Kidney epithelial cell (primary cell): ENCODE measurements at places on chromosomes 4 and X.
A peak's percentile ranks its signal among the peaks of the same experiment; 100 is the strongest.

DNA sequence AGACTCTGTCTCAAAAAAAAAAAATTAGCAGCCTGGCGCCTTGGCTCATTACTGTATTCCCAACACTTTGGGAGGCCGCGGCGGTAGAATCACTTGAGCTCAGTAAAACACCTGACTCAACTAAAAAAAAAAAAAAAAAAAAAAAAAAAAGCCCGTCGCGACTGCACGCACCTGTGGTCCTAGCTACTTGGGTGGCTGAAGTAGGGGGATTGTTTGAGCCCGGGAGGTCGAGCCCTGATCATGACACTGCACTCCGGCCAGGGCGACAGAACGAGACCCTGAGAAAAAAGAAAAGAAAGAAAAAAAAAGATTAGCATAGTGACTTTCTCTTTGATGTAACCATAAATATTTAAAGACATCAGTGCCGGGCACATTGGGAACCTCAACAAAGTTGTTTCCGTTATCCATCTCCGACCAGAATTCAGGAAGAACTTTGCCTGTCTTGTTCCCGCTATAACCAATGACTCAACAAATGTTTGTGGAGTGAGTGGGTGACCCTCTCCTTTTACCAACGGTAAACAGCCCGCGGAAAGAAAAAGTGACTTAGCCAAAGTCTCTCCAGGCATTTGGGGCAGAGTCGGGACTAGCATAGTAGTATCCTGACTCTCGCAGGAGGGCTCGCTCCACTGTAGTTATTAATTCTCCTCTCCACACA lies 553 bp upstream of the MED28 start:
- peak; percentile 26 for DNase-seq

- DNase-seq, result no peak
Observed at GRCh38 chr4:173189117-173189693, 20.6 kb downstream of the GALNT7 start.

DNA sequence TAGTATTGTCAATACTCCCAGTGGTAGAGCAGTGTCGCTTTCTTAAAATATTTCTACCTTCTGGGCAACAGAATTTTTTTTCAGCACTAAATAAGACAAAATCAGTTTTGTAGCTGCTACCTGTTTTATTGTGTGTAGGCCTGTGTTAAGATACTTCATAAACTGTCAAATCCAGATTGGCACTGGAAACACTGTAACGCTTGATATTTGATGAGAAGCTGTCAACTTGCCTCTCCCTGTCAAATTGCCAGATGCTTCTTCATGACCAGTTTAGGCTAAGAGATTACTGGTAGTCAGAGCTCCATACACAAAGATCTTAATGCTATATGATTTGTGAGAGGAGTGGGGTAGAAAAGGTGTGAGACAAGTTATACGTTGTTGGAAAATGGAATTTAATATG lies 17.3 kb downstream of the TRAM1L1 start:
- no peak for DNase-seq

DNA sequence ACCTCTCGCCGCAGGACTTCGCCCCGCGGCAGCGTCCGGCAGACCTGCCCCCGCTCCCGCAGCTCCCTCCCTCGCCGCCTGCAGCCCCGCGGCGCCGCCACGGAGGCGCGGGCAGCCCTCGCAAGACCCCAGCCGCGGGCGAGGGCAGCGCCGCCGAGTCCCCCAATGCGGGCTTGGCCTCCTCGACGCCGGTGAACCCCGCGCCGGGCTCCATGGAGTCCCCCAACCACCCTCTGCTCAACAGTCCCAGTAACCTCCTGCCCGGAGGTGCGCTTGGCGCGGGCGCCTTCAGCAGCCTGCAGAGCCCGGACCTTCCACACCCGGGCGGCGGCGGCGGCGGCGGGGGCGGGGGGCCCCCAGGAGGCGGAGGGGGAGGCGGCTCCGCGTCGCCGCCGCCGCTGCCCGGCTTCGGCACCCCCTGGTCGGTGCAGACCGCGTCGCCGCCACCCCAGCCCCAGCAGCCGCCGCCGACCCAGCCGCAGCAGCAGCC lies 1.2 kb downstream of the CPEB2 start:
- no peak for DNase-seq

DNA sequence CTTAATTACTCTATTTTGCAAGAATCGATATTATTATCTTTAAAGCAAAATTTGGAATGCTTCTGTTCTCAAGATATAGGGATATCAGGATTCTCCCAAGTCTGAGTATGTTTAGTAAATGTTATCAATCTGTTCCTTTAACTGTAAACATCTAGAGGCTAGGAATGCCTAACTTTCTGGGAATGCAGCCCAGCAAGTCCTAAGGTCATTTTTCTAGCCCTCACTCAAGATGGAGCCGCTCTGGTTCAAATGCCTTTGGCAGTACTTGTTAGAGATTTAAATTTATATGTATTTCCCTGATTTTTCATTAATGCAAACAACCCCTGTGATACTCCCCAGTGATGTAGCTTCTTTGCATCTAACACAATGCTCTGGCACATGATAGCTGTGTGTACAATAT lies 623.8 kb upstream of the LCORL start:
- no peak for DNase-seq

- DNase-seq, result no peak
Observed at GRCh38 chrX:71098302-71098701, 2.7 kb downstream of the FOXO4 start.

GRCh38 chrX:56343664-56344063 lies 111.5 kb downstream of the KLF8 start:
- DNase-seq, result no peak

- no peak for DNase-seq
Observed at GRCh38 chrX:9318213-9318612, 146.6 kb upstream of the TBL1X start.

- no peak for DNase-seq
Observed at GRCh38 chrX:136825771-136826170, 45.0 kb upstream of the ARHGEF6 start.

DNA sequence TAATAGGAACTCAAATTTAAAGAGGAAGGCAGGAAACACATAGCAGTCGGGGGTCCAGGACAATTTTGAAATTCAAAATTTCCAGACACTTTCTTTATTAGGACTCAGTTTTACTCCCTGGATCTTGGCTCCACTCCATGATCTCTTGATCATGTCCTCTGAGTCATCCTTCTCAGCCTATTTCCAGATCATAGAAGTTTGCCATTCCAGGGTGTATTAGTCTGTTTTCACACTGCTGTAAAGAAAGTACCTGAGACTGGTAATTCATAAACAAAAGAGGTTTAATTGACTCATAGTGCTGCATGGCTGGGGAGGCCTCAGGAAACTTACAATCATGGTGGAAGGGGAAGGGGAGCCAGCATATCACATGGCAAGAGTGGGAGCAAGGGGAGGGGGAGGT lies 564.7 kb upstream of the ACTRT1 start:
- DNase-seq, result no peak

DNA sequence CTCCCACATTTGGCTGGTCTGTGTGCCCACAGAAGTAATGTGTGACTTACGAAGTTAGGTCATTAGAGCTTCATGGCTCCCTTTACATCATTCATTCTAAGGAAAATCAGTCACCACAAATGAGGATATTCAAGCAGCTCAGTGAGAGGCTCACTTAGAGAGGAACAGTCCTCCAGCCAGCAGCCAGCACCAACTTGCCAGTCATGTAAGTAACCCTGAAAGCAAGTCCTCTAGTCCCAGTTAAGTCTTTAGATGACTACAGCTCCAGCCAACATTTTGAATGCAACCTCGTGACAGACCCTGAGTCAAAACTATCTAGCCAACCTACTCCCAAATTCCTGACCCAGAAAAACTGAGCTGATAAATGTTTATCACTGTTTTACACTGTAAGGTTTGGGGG lies 71.3 kb downstream of the LRBA start:
- DNase-seq, result no peak

DNA sequence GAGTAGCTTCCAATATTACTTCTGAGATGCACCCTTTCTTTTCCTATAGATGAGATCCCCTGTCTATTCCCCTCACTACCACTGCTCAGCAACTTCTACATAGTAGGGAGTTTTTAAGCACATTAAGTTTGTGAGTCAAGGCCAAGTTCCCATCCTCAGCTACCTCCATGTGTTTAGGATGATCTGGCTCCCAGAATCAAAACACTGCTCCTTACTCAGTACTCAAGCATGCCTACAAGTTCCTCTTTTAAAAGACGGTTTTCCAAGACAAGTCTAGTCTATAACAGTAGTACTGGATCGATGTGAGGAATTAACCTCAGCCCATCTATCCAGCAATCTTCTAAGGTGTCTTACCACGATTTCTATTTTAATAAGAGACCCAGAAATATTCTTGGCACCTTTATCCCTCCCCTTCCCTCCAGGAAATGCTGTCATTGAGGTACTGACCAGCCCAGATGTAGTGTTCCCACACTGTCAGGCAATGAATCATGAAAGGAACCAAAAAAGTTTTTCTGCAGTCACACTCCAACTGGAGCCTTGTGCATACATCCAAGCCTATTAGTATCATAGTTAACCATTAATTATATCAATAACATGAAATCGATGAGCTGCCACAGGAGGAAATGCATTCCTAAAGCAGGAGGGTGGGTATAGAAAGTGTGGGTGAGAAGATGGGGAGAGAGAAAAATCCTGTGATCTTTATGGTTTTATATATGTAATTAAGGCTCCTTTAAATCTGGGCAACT lies 29.6 kb downstream of the AREG start:
- no peak for DNase-seq

GRCh38 chr4:8067945-8068896 lies 90.4 kb downstream of the ABLIM2 start:
- DNase-seq, result no peak

DNA sequence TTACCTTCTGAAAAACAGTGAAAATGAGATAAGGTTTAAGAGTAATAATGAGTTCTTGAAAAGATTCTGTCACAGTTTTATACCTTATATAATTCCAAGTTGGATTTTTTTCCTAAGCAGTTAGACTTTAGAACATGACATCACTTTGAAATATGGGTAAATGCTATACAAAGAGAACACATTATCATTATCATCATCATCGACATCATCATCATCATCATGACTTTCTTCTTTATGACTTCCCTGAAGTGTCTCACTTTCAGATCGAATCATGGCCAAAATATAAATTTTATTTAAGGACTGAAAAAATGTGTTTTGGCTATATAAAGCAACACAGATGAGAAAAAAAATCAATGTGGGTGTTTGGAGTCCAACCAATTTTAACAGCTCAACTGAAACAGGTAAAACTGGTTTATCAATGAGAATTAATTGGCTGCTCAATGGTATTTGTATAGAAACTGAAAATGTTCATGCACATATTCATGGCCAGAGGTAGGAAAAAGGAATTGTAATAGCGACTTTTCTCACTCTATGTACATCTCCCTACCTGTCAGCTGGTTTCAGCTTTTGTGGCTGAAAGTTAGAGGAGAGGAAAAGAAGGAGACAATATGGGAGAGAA lies 243.1 kb upstream of the GPC4 start:
- DNase-seq, result no peak

- DNase-seq, result no peak
Observed at GRCh38 chrX:133670383-133670782, 255.1 kb upstream of the GPC4 start.

DNA sequence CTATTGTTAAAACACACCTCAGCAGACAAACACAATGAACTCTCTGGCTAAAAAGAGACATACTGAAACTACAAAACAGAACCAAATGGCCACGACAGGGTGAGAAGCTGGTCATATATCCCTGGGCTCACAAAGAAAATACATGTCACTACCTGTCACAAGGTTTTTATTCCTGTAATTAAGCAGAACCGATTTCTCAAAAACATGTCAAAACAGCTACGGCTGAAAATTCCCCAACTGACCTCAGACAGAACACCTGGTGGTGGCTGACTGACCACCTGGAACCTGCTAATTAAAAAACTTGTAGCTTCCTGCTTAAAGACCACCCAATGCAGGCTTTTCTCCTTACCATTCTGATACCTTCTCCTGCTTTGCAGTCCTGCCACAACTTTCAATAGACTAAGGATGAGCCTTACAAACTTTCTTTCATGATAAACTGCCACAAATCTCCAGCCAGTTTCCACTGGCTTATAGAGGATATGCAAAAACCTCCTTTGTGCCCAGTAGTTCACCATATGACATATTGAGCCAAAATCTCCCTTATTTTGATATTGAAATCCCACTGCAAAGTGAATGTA lies 571.9 kb downstream of the SPOCK3 start:
- DNase-seq, result no peak

DNA sequence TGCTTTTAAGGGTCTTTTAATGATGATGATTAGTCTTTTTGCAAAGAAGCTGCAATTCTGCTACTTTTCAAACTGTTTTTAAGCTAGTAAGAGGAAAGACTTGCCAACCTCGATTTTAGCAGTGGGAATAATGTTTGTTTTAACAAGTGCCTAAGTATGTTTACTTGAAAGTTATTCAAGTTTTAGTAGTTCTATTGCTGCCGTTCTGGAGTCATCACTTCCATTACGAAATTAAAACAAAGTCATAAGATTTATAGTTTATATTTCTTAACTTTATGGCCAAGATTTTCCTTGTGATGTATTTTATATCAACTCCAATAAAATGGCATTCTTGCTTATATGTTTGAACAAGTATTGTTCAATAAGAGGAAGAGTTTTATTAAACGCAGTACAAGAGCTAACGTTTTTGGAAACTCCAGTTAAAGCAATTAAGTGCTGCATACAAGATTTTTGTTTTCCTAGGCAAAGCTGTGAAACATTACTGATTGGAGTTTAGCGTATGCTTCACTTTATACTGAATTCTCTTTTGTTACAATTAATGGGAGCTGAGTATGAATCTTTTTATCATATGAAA lies 211.3 kb downstream of the TENM3 start:
- no peak for DNase-seq

- DNase-seq, result no peak
Observed at GRCh38 chr4:71400810-71401209, 62.0 kb downstream of the SLC4A4 start.

DNA sequence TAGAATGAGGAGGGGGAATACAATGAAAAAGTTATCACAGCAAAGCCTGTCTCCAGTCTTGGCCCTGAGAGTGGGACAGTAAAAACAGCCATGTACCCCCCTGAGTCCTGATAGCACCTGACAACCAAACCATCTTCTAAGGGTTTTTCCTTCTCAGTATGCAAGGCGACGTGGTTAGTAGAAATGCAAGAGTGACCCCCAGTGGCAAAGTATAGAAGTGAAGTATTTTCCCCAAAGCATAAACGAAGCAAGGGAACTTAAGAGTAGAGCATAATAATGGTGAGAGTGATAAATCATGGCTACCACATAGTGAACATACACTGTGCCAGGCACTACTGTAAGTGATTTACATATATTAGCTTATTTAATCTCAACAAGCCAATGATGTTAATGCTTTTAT lies 52.8 kb downstream of the FAM47C start:
- peak; percentile 7 for DNase-seq
